GM23338 (cell line): ENCODE measurements at places on chromosomes 3 and 15. TPM values are rescaled to one million over a fixed set of nuclear protein-coding genes. Genes with fewer than 3 reads are reported as not detected.

GRCh38 chr3:97793420-97794019 is 28.3 kb upstream of the CRYBG3 start:
- DNase-seq = peak; percentile 73

The TRPC1 gene
- total RNA-seq = 36.6 and 51.7 TPM in 2 replicates

GRCh38 chr3:66729687-66730393 is 229.0 kb upstream of the LRIG1 start:
- DNase-seq = no peak

The CSPG4 gene
- 3.6 and 4.0 TPM in 2 replicates for total RNA-seq

- DNase-seq = no peak
These were observed 1.4 kb downstream of the ARL14 start for GRCh38 chr3:160678292-160678842.
